IPS DF 6.9 (cell line): ENCODE measurements at places on chromosomes 11 and 22.
A peak's percentile ranks its signal among the peaks of the same experiment; 100 is the strongest.

GRCh38 chr22:22802339-22802970, 85.2 kb upstream of the IGLL5 start:
- no peak for DNase-seq

GRCh38 chr11:11108026-11108425, 245.0 kb downstream of the CSNK2A3 start:
- no peak for DNase-seq

GRCh38 chr11:74634537-74634936, 42.2 kb downstream of the POLD3 start:
- DNase-seq = no peak

- peak; percentile 67 for DNase-seq
These were observed 22.0 kb upstream of the ACER3 start for GRCh38 chr11:76838678-76839068.

DNA sequence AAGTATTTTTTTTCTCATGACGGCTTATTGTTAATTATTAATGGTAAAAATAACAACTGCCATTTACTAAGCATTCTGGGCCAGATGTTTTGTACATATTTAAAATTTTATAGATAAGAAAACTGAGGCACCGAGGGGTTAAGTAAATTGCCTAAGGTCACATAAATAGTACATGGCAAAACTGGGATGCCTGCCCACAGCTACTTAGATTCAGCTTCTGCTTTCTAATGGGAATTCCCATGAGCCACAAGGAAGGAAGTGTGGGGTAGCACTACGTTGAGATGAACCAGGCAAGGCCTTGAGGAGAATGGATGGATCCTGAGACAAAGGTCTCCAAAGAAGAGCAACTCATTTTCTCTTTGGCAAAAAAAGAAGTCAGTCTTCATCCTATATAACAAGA, 11.9 kb upstream of the PHF21A start:
- no peak for DNase-seq

GRCh38 chr11:116736763-116737162, 36.0 kb downstream of the BUD13 start:
- no peak for DNase-seq

DNA sequence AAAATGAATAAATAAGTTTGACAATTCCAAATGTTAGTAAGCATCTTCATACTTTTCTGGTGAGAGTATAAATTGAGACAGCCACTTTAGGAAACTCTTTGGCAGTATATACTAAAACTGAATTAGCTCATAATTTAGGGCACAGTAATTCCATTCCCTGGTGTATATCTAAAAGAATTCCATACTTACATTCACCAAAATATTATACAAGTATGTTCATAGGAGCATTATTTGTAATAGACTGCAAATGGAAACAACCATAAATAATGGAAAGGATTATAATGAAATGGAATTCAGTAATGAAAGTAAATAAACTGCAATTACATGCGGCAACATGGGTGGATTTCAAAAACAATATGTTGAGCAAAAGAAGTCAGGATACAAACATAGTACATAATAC, 315.8 kb upstream of the LRRC4C start:
- DNase-seq = no peak

- no peak for DNase-seq
These were observed 987.3 kb downstream of the BRD1 start for GRCh38 chr22:48840112-48840949.

DNA sequence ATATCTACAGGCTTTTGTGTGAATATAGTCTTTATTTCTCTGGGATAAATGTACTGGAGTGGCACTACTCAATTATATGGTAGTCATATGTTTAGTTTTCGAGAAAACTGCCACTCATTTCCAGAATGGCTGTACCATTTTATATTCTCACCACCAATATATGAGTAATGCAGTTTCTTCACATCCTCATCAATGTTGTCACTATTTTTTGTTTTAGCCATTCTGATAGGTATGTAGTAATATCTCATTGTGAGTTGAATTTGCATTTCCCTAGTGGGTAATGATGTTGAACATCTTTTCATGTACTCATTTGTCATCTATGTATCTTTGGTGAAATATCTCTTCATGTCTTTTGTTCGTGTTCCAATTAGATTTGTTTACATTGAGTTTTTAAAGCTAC, 18.0 kb downstream of the ACRV1 start:
- DNase-seq = no peak
